ENCODE measurements at places on chromosomes 4 and X. TPM values are rescaled to one million over a fixed set of nuclear protein-coding genes. Genes with fewer than 3 reads are reported as not detected.

DNA sequence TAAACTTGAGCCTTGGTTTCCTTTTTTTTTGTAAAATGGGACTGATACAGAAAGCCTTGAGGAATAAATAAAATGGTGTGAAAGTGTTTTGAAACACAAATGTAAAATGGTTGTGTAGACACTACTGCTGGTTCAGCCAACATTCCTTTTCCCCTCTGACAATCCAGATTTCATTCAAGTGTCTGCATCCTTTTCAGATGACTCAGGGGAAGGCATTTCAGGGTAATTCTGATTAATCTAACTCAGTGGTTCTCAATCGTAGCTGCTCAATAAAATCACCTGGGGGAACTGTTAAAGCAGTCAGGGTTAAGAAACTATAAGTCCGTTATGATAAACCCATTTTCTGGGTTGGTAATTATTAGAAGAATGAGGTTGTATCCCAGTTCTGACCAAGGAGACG, 4.6 kb downstream of the ARHGAP10 start:
- DNase-seq, result no peak

DNA sequence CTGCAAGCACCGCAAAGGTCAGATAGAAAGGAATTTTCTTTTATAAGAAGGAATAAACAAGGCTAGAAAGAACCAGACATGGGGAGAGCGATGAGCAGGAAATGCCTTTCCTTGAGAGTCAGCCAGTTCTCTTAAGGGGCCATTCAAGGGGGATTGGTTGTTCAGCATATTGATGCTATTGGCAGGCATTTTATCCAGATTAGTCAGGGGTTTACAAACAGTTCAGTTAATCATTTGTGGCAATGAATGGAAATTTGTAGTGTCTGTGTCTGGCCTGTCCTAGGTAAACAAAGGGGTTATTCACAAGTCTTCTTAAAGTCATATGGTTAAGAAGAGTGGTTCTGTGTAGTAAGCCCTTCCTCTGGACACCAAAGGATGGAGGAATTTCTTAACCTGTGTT, 184.7 kb upstream of the FRMPD4 start:
- no peak for DNase-seq

- DNase-seq, result no peak
Measured at GRCh38 chr4:186227221-186227620, at the start of gene KLKB1. KLKB1 (plus strand) TSS chr4:186227507; CDS start chr4:186228196, 689 bp downstream.

DNA sequence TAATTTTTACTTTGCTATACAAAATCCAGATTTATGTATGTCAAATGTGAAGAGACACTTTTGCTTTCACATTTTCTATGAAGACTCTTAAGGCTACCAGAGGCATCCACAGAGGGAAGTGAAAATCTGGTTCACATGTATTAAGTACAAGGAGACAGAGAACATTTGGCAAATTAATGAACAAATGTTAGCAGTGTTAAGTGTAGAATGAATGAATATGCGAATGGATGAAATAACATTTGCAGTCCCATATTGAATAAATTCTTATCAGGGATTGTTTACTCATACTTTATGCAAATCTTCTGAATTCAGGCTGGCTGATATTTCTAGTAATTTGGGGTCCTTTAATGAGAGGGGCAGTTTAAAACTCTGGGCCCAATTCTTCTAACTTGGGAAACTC, 159.9 kb downstream of the LDB2 start:
- DNase-seq, result no peak

GRCh38 chr4:6362243-6362885, 92.7 kb downstream of the WFS1 start:
- no peak for DNase-seq

GRCh38 chr4:34939073-34939472, 1305.2 kb downstream of the ARAP2 start:
- no peak for DNase-seq

GRCh38 chr4:84644087-84644486, 61.2 kb downstream of the CDS1 start:
- no peak for DNase-seq

DNA sequence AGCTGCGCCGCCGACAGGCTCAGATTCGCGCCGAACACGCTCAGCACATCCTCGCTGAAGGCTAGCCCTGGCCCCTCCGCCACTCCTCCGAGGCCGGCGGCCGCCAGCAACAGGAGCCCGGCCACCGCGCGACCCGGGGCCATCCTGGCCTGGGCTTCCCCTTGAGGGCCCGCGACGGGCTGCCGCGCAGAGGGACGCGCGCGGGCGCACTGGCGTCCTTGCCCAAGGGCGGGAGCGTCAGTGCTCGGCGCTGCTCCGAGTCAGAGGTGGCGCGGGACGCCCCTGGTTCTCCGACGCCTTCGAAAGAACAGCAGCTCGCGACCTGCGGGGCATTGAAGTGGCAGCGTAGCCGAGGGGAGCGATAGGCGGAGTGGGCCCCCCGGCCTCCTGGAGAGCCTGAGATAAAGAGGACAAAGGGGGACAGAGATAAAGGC, 745 bp downstream of the SLC39A8 start:
- DNase-seq, result no peak

DNA sequence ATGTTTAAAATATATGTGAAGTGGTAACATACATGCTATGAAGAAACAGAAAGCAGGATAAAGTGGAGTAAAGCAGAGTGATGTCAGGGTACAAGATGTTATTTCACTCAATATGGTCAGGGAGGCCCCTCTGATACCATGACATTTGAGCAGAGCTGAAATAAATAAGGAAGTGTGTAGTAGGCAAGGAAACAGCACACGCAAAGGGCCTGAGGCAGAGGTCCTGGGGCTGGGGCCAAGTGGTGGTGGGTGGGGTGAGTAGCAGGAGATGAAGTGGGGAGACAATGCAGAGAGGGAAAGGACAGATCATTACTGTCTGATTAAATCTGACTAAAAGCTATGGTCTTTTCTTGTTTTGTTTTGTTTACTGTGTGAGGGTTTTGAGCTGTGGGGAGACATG, 61.1 kb downstream of the FAM13A start:
- no peak for DNase-seq

- no peak for DNase-seq
Measured at GRCh38 chrX:13223868-13224567, 95.8 kb downstream of the ATXN3L start.

- DNase-seq, result no peak
Measured at GRCh38 chr4:55092504-55092903, 32.9 kb downstream of the KDR start.

DNA sequence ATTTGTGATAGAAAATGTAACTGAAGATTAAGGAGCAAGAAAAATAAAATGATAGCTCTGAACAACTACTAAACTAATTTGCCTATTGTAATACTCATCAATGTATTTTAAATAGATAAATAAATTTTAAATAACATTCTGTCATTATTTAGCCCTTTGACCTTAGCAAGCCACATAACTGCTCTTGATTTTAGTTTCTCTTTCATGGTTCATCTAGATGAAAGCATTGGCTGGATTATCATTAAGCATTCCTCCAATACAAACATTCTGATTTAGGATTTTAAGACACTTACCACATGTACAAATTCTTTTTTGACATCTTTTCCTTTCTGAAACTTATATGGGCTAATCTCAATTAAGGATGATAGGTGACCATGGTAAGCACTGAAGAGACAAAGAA, 8.5 kb downstream of the ETNPPL start:
- no peak for DNase-seq

DNA sequence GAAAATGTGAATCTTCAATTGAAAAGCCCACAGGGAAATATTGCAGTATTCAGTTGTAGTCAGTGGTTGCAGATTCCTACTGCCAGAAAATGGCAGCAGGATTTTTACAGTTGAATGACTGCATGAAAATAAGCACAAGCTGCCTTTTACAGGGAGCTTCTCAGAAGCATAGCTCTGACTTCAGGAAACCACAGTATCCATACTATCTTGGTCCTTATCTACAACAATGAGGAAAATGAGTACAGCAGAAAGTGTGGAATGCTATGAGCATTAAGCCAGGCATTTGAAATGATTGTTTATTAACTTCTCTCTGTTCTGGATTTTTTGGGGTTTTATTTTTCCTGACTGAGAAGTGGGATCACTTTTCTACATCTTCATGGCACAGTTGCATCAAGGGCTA, 34.6 kb upstream of the PRRG1 start:
- DNase-seq, result no peak

DNA sequence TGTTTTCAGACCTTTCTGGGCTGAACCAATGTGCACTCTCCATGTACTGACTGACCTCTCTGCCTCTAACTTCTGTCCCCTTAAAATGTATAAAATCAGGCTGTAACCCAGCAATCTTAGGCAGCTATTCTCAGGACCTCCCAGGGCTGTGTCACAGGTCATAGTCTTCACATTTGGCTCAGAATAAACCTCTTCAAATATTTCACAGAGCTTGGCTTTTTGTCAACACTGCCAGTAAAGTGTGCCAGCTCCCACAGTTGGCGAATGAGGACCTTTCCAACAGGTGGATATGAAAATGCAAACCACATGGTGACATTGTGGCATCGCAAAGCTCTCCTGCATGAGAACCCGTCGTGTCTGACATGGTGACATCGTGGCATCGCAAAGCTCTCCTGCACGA, 76.4 kb downstream of the ACOX3 start:
- DNase-seq, result no peak

- no peak for DNase-seq
Measured at GRCh38 chr4:138222046-138222445, 20.1 kb downstream of the SLC7A11 start.

GRCh38 chrX:48045410-48046311, 25.8 kb downstream of the ZNF630 start:
- peak; percentile 74 for DNase-seq

DNA sequence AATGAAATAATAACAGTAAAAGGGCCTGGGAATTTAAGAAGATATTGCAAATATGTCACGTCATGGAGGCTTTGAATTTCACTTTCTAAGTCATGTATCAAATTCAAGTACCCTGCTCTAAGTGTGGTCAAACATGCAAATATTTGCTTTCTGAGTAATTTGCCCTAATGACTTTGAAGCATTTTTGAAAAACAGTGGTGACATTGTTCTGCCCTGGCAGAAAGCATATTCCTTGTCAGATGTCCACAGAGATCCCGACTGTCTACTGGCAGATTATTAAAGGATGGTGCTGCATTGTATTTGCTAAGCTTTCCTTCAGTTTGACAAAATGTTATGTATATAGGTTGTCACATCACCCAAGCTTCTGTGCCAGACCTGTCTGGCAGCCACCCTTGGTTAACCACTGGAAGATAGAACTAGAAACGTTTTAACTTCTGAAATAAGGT, 92.5 kb downstream of the ANK2 start:
- no peak for DNase-seq

DNA sequence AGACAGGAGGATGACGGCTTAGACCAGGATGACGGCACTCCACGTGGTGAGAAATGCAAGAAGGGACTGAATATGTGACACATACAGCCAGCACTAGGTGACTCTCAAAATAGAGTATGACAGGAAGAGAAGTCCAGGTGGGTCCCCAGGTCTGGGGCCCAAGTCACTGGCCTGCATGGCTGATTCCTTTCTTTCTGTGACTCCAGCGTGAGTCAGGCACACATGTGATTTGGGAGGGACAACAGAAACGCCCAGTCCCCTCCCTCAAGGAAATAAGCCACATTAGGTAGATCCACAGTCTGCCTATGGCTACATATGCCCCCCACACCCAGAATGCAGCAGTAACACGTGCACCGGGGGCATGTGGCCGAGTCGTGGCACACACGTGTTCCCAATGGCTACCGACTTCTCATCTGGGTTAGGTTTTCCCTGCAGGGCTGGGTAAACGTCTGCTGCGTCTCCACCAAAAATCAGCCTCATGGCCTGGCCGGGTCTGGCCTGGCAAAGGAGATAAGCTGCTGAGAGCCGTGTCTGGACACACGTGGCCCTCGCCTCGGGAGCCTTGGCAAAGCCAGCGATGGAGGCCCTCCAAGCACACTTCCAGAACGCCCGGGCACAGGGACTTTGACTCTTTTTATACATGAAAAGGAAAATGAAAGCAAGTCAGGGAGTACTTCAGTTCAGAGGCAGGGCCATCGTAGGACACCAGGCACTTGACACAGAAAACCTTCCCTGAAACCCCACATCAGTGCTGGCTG, 19.3 kb downstream of the SEL1L3 start:
- DNase-seq, result no peak

DNA sequence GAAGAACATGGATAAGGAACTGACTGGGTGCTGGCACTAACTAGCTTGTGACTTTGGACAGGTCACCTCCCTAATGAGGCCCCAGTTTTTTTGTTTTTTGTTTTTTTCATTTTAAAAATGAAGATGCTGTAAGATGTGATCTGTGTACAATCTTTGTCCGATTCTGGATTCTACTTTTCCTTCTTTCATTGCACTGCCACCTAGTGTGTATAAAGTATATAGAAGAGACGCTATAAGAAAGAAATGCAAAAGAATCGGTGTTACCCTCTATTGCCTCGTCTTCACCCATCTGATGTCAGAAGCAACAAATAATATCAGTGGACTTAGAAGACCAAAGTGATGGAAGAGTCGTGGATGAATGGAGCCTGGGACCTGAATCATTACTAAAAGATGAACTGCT, 58.6 kb upstream of the P2RY10 start:
- DNase-seq, result no peak

DRD5 gene
- total RNA-seq, result not detected

RIBC1 gene
- not detected for total RNA-seq

All from uterus (tissue), 4 donors.